ENCODE measurements at places on chromosomes 2 and 18.

DNA sequence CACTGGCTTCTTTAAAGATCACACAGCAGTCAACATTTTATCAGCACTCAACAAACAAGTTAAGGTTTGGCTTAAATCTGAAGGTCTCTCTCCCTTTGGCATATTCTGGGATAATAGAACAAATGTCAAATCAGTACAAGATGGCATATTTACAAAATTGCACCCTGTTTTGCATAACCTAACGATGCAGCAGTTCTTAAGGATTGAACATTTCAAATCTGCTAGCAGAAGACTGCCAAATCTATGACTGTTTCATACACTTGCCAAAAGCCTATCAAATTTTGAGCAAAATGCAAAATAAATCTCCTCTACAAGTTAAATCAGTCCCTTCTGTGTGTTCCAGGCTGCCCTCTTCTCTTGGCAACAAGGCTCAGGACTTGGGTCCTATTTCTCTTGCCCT is 73.6 kb downstream of the DPP4 start:
- DNase-seq, result no peak

DNA sequence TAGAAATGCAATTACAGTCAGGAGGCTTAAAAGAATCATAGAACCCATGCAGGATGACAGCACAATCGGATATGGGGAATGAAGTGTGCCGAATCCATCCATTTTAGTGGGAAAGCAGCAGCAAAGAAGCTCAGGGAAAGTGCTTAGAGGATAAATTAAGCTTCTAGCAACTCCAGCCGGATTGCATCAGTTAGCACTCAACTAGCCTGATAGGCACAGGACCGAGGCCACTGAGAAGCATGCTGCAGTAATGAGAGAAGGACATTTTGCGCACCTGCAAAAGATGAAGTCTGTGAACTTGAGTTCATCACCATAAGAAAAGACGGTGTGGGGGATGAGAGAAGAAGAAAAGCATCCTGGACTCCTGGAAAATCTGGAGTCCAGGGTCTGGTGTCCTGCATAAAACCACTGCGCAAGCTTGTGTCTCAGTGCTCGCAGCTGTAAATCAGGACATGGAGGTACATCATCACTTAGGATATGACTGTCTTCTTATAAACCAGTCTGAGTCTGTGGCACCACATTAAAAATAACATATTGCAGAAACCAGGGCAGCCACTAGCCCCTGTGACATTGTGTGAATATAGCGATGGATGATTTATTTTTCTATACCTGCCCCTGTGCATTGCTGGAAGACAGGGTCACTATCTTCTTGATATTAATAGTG is 665.5 kb upstream of the SOX11 start:
- DNase-seq, result no peak

GRCh38 chr18:59202258-59202820 is 17.6 kb upstream of the GRP start:
- DNase-seq, result no peak

DNA sequence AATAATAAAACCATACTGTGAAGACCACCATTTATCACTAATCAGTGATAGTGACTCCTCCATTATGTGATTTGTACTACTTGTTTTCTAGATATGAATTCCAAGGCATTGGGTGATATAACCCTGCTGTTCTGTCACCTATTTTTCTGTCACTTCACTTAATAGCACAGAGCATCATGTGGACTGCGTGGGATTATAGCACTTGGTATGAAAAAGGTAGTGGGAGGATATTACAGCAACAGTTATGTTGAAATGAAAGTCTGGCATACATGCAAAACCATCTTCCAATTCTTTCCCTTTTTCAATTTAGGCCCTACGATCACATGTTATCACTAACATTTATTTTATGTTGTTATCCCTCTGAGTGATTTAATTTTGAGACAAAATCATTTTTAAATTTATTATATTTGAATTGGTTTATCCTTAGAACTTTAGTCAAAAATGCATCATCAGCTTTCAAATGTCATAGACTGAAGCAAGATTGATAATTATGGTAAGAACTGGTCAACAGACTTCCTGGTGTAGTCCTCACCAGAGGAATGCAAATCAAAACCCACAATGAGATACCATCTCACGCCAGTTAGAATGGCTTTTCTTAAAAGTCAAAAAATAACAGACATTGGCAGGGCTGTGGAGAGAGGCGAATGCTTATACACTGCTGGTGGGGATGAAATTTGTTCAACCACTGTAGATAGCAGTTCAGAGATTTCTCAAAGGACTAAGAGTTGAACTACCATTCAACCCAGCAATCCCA is 242.6 kb downstream of the IKZF2 start:
- no peak for DNase-seq

GRCh38 chr18:77472509-77472908 is 222.9 kb downstream of the GALR1 start:
- no peak for DNase-seq

GRCh38 chr2:140814141-140814540 is 1316.7 kb downstream of the LRP1B start:
- DNase-seq, result no peak

- DNase-seq, result no peak
Measured at GRCh38 chr2:186496401-186496800, 10.3 kb downstream of the ZC3H15 start.

- no peak for DNase-seq
Measured at GRCh38 chr2:145199827-145200706, 680.1 kb upstream of the ZEB2 start.

DNA sequence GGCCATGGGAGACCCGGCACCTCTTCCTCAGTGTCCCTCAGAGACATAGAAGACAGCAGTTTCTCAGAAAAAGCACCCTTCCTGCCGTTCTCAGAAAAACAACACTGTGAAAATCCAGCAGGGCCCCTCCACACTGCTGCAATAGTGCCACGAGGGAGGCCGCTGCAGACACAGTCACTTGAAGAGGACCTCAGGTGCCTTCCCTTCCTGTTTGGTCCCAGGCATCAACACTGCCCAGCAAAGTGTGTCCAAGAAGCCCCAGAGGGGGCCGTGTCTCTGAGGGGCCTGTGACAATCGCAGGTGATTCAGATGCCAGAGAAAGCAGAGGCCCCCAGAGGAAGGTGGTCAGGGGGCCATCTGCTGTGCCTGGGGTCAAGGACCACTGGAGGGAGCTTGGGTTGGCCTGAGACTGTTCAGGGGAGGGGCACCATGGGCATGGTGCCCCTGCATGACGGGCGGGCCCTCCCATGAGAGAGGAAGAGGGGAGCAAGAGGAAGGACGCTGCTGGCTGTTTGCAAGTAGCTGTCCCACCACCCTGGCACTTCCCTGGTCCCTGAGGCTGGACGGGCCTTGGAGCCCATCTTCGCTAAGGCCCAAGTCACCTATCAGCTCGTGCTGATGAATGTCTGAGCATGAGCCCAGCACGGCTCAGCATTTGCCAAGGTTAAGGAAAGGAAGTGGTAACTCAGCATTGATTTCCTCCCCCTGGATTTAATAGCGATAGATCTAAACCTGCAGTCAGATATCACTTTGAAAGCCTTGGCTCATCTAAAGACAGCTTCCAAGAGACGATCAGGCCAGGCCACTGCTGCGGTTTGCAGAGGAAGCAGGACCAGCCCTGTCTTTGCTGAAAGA is 9.1 kb downstream of the TWIST2 start:
- DNase-seq, result no peak

DNA sequence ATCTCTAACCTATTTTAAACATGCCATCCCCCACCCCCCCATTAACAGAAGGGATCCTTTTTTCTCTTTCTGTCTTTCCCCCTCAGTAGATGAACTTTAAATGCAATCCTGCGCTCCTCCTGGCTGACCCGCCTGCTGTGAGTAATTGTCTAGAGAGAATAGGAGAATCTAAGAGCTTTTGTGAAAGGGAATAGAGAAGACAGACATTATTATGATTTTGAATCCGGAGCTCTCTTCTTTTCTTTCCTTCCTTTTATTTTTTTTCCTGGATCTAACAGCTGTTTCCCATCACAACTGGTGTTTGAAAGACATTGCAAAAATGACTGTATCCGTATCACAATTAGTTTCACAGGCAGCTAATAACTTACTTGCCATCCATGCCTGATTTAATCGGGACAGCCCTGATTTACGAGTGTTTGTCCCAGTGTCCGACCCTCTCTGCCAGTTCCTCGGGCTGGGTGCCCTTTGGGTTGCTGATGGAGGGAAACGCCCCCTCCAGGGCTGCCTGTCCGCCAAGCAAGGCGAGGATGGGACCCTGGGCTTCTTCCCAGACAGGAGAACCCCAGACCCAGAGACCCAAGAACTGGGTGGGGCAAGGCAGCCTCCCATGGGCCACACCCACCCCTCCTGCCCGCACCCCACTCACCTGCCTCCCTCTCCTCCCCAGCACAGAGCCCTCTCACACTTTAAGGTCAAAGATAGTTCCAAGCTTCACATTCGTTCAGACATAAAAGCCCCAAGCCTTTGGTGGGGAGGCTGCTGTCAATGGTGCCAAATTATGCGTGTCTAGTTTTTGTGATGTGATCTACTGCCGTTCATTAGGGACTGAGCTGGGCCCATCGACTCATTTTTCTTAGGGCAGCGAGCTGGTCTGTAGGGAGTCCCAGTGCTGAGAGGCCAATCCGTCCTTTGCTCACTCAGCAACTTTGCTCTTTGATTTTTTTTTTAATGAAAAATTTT is 231.7 kb downstream of the ZNF516 start:
- no peak for DNase-seq

DNA sequence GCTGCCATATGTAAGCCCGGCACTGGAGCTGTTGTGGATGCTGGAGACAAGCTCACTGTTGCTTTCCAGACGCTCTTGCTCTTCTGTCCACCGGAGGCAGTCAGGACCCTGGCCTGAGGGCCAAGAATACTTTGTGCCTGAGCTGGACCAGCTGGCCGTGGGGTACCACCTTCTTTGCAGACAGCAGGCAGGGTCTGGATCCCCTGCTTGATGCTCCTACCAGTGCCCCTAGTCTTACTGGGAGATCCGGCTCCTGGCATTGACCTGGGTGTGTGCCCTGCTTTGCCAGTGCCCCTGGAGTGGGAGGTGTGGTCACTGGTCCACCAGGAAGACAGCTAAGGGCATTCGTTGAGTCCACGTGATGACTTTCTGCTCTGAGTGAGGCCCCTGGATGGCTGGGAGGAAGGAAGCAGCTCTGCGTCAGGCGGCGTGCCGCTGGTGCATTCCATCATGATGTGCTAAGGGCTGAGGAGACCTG is 59.3 kb downstream of the LRRFIP1 start:
- DNase-seq, result no peak

DNA sequence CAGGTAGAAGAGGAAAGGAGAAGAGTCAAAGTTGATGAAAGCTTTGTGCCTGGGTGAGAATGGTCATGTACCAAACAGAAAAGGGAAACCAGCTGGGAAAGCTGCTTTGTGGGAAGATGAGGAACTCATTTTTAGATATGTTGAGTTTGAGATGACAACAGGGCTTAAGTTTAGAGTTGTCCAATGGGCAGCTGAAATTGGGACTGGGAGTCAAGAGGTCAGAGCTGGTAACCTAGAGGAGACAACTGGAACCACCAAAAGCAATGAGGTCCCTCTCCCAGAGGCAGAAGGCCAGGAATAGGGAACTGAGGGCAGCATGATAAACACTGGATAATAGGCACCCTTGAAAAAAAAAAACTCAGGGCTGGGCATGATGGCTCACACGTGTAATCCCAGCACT is 48.8 kb downstream of the SLC4A1AP start:
- no peak for DNase-seq

DNA sequence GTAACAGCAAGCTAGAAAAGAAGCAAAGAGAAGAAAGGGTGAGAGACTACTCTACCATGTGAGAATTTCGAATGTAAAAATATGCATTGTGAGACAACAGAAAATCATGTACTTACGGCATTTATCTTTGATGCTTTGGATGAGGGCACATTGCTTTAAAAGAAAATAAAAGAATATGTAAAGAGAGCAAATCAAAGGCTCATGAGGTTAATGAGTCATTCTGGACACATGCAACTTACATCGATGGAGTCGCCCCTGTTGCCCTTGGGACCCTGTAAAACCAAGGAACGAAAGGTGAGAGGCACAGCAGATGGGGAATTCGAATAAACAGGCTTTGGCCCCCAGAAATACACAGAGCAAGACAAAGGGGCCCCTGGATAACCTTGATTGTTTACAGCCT is 69.0 kb downstream of the COL6A3 start:
- no peak for DNase-seq

- DNase-seq, result no peak
Measured at GRCh38 chr2:173747035-173747434, 218.1 kb downstream of the SP3 start.

- no peak for DNase-seq
Measured at GRCh38 chr18:10405816-10406663, 48.4 kb upstream of the APCDD1 start.

- DNase-seq, result no peak
Measured at GRCh38 chr2:174076040-174076439, 110.9 kb upstream of the SP3 start.

DNA sequence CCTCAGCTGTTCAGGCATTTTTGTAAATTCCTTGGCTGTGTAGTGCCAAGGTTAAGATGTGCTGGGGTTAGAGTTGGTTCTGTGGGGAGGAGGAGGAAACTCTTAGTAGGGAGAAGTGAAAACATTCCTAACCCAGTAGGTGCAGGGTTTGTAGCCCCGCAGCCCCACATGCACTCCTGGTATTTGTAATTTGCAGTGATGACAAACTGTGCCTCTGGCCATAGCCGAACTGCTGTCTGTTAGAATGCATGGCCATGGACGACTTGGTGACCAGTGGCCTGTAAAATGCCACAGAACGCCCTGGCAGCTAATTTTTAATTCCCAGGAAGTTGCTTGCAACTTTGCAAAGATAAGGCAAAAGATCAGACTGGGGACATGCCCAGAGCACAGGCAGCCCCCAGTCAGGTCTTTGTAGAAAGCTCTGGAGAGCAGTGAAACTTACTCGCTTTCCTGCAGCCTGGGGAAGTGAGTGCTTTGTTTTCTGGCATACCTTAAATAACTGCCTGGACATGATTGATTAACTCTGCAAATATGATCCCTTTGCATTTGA is 38.4 kb downstream of the LYPD6B start:
- peak; percentile 52 for DNase-seq

GRCh38 chr2:118223992-118224894 is 136.0 kb downstream of the INSIG2 start:
- no peak for DNase-seq

- DNase-seq, result peak; percentile 44
Measured at GRCh38 chr2:27217173-27218121, at the start of gene CAD. Gene CAD, plus strand, starts transcription at chr2:27217369. Its CDS starts 183 bp downstream, at chr2:27217552.

DNA sequence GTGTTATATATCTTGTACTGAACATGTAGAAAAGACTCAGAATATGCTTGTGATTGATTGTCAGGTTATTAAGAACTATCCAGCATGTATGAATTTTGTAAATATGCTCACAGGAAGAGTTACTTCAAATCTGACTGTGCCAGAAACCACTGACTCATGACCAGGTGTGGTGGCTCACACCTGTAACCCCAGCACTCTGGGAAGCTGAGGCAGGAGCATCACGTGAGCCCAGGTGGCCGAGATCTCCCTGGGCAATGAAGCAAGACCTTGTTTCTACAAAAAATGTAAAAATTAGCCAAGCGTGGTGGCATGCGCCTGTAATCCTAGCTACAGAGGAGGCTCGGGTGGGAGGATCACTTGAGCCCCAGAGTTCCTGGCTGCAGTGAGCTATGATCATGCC is 126.6 kb downstream of the COMMD1 start:
- DNase-seq, result no peak

- no peak for DNase-seq
Measured at GRCh38 chr2:205852457-205852856, 170.2 kb downstream of the NRP2 start.

- DNase-seq, result peak; percentile 82
Measured at GRCh38 chr2:234502285-234502918, 5.5 kb upstream of the ARL4C start.
